WERI-Rb-1 (cell line): ENCODE measurements at places on chromosomes 3 and 15.
A peak's percentile ranks its signal among the peaks of the same experiment; 100 is the strongest.

- no peak for DNase-seq
These were observed 78.5 kb upstream of the FAM174B start for GRCh38 chr15:92733934-92734521.

DNA sequence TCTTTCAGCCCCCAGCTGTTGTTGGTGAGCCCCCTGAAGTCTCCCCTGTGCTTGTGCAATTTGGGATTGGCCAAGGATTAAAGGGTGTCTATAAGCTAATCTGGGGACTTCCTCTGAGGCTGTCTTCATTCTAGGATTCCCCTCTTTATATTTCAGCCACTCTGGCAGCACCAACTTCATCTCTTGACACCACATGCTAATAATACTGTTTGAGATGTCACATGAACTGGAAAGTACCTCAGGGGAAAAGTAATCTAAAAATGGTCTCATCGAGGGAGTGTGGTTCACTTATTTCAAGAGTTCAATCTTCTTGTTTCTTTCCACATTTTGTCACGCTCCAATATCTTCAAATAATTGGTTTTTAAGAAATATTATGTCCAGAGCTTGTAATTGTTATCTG lies 279.2 kb upstream of the TMC3 start:
- no peak for DNase-seq

DNA sequence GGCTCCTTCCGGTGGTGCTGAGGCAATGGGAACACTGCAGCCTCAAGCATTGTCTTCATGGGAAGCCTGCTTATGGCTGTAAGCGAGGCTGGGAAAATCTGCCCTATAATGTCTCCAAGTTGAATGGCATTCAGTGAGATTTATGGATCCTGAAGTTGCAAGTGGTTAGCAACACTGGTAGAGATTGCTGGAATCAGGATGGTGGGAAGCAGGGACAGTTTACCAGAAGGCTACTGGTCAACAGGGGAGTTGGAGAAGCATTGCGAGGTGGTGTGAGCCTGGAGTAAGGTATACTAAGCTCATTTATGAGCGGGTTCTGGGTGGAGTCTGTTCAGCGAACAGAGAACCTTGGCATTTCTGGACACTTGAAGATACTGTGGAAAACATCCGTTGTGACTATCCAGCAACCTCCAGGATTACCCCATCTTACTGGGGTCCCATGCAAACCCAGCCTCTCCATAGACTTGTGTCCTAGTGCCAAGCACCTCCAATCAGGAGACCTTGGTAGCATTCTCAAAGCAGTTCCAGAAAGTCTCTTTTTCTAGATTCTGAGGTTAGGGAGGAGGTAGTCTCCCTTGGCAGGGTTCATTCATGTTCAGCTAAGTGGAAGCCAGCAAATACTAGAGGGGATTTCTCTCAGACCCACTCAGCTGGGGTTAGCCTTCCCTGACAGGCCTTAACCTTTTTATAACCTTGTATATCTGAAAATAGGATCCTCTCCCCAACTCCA lies 7.3 kb downstream of the RPSA start:
- DNase-seq, result no peak

- peak; percentile 55 for DNase-seq
These were observed 539 bp upstream of the MGLL start for GRCh38 chr3:127822682-127823425.

DNA sequence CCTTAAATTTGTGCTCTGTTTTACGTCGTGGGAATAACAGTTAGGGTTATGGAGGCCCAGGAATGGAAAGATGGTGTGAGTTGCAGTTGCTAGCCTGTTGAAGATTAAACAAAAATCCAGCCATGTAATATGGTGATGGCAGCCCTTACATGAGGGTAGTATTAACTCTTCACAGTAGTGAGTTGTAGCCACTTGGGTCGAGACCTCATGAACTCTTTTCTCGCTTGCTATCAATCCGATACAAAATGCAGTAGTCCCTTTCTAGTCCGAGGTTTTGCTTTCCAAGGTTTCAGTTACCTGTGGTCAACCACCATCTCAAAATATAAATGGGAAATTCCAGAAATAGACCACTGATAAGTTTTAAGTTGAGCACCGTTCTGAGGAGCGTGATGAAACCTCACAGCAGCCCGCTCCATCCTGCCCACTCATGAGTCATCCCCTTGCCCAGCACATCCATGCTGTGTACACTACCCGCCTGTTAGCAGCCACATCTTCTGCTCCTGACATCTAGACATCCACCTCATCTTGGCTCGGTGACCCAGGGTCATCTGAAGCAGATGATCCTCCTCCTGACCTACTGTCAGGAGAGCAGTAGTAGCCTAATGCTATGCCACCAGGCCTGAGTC lies 177.9 kb downstream of the CDIN1 start:
- DNase-seq, result no peak

GRCh38 chr3:35772381-35773015 lies 133.2 kb downstream of the ARPP21 start:
- no peak for DNase-seq

DNA sequence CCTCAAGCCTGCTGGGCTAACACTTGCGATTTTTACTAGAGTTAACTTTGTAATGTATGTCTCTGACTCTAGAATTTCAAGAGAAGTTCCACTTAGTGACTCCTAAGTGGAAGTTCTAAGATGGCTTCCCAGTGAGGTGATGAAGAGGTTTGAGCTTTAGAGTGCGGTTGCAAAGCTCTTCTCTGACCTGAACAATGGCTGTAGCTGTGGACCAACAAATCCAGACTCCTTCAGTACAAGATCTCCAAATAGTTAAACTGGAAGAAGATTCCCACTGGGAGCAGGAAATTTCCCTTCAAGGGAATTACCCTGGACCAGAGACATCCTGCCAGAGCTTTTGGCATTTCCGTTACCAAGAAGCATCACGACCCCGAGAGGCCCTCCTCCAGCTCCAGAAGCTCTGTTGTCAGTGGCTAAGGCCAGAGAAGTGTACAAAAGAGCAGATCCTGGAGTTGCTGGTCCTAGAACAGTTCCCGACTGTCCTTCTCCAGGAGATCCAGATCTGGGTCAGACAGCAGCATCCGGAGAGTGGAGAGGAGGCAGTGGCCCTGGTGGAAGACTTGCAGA lies 22.3 kb downstream of the WDR73 start:
- DNase-seq, result no peak

DNA sequence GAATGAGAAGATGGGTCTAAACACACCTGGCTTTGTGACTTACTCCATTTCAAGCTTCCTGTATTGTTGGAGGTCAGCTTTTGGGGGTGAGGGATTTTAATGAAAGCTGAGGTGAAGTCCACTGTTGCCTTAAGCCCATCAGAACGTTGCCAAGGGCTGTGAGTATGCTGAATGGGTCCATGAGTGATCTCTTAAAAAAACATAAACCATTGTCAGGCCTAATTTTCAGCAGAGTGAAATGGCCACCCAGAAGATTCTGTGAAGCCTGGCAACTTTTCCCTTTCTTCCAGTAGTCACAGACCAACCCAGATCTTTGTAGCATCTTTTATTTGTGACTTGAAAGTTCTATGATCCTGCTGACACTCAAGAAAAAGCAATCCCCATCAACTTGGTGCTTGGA lies 87.0 kb downstream of the SMAD3 start:
- no peak for DNase-seq

DNA sequence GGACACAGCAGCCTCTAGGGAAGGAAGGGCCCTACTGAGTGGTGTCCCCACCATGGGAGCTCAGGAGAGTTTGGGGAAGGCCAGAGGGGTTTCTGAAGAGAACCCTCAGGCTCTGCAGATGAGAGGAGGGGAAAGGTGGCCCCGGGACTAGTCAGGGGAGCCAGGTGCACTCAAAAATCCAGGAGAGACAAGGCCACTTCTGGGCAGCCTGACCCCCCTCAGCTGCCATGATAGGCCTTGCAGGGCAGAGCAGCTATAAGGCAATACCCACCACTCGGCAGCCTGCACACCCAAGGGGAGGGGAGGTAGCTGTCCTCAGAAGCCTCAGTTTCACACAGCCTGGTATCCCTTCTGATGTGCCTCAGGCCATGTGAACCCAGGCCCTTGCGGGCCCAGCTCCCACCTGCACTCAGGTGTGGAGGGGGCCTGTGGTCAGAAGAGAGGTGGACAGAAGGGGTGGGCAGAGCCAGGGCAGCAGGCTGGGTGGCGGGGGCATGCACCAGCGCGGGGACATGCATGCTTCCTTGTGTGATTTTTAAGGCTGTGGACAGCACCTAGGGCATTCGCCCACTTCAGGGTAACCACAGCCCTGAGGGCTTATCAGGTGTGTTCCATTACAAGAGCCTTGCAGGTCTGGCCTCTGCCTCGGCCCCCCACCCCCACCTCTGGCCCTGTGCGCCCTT lies 34.6 kb downstream of the SRPRB start:
- DNase-seq, result no peak

GRCh38 chr3:65742914-65743313 lies 295.8 kb downstream of the MAGI1 start:
- DNase-seq, result no peak

DNA sequence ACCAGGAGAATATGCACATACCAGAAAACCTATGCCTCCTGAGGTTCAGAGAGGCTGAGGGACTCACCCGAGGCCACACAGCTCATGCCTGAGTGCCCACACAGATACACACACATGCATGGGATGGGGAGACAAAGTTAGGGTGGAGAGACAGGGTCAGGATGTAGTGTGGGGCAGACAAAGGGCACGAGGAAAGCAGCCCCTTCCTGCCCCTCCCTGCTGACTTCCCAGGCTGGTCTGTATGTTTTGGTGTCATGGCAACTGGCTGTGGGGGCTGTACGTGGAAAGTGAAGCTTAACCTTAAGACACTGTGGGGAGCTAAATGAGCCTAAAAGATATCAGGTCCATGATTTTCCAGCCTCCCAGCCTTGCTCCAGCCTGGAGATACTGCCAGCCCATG lies 57.8 kb downstream of the EPHB3 start:
- no peak for DNase-seq

DNA sequence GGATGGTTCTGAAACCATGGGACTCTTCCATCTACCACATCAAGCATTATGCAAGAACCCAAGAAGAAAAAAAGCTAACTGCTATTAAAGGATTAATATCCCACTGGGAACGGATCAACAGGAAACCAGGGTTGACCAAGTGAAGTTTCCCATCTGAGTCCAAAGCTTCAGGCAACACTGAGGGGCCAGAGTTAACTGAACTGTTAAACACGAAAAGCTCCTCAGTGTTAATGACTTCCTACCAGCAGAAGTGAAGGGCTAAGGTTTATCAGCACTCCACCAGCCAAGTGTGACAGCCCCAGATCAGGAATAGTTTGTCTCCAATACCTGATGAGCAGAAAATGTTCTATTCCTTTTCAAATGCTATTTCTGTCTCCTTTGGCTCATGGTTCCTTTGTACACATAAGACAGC lies 36.7 kb downstream of the PTPN9 start:
- peak; percentile 12 for DNase-seq

GRCh38 chr15:66144978-66145725 lies 108.4 kb downstream of the MEGF11 start:
- no peak for DNase-seq

DNA sequence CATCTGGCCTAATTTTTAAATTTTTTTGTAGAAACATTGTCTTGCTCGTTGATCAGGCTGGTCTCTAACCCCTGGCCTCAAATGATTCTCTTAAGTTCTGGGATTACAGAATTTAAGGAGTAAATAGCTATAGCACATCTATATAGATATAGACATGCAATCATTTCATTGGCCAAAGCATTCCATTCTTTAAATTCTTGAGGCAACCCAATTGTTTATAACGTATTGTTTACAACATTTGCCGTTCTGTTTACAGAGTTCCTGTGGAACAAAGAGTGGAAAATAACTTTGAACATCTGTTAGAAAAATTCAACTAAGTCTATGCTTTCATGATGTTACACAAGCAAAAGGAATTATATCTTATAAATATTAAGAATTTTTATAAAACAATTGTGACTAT lies 205.2 kb upstream of the ROBO2 start:
- no peak for DNase-seq

DNA sequence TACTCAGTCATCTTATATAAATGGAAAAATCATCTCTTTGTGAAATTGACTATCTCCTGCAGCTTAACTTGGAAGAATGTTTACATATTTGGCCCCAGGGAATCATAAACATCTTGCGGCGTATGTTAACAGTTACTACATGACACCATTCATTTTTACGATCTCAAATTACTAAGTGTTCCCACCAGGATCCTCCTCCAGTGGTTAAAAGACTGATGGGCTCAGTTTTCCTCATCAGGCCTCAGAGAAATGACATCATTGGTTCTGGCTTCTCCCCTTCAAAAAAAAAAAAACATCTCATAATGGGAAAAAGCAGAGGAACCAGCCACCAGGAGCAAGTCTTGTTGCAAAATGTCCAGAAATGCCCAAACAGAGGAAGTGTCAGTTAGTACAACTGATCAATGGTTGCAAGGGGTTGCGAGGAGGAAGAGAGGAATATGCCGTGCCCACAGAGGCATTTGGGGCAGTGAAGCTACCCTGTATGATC lies 70.5 kb upstream of the LIPC start:
- no peak for DNase-seq

- no peak for DNase-seq
These were observed 81.5 kb downstream of the DIPK2A start for GRCh38 chr3:144053121-144053520.

DNA sequence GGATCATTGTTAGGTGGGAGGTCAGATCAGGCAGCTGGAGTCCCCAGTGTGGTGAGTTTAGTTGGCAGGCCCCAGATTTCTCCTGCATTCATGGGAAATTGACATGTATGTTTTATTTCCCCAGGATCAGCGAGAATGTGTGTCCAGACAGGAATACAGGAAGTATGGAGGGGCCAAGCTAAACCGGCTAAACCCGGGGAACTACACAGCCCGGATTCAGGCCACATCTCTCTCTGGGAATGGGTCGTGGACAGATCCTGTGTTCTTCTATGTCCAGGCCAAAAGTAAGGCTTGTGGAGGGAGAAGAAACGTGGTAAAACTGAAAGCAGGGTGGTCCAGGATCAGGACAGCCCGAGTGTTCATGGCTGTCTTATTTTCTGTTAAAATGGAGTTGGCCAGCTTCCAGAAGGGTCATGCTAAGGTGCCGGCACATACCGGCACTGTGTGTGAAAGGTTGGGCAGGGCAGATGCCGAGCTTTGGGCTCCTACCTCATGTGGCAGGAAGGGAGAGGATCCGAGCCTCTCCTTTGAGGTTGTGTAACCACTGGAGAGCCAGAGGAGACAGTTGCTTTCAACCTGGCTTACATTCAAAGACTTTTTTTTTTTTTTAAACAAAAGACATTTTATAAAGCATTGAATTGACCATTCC lies 83.1 kb downstream of the PGPEP1L start:
- no peak for DNase-seq

DNA sequence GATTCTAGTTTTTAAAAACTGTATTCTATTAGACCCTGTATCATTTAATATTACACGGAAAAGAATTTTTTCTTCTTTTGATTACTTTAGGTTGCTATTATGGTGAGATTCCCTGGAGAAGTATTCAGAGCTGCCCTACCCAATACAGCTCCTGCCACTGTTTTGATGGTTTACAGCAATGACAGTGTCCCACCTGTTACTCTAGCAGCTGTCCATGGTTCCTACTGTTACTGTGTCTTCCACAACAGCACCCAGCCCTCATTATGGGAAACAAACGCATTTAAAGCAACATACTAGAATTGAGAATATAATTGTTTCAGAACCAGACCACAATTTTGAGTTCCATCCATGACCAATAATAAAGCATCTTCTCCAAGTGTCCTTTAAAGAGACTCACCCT lies 450.7 kb downstream of the SHQ1 start:
- DNase-seq, result no peak

- peak; percentile 3 for DNase-seq
These were observed 73.5 kb upstream of the IQSEC1 start for GRCh38 chr3:13146643-13147143.
